Lung (tissue), 17 donors: ENCODE measurements at places on chromosomes 7 and 10. TPM values are rescaled to one million over a fixed set of nuclear protein-coding genes. Genes with fewer than 3 reads are reported as not detected.

The OR2A1 gene
- polyA plus RNA-seq: 0.18 TPM

The RP9 gene
- polyA plus RNA-seq: 7.8 TPM

The CYP17A1 gene
- polyA plus RNA-seq: 0.39 TPM

The ABLIM1 gene
- polyA plus RNA-seq: 20.0 TPM

The KCNH2 gene
- 0.43 TPM for polyA plus RNA-seq

The DAGLB gene
- polyA plus RNA-seq: 16.3 TPM

The ASZ1 gene
- 0.05 TPM for polyA plus RNA-seq
